GM04504 (cell line): ENCODE measurements at places on chromosomes 6 and 20.

- no peak for DNase-seq
Measured at GRCh38 chr6:104632588-104632987, 227.1 kb downstream of the HACE1 start.

GRCh38 chr6:161244725-161245124 lies 29.1 kb downstream of the AGPAT4 start:
- no peak for DNase-seq

DNA sequence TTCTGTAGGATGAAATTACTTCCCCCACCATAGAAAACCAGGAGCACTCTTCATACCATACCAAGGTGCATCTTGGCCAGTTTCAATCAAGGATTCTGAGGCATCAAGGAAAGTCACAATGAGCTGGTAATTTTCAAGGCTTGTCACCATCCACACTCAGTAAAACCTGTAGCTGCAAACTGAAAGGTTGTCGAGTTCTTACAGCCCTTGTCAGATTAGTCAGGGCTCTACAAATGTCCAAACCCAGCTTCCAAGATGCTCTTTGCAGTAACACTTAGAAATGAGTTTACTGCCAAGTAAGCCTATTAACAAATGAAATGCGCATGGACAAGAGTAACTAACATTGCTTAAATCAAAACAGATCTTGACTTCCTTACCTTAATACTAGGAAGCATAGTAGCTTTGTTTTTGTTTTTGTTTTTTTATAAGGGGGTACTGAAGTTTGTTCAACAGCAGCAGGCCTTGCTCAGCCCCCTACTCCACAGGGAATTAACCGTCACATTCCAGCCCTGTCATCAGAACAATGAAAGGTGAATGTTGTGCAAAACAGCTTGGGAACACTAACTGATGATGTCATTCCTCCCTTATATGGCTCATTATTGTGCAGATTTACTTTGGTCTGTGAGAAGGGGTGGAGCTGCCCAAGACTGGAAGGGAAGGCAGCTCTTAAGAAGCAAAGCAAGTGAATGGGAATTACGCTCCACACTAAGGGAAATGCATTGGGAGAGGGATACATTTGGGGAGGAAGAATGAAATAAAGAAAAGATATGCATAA lies 49.9 kb upstream of the TMEM30A start:
- peak; percentile 32 for DNase-seq

DNA sequence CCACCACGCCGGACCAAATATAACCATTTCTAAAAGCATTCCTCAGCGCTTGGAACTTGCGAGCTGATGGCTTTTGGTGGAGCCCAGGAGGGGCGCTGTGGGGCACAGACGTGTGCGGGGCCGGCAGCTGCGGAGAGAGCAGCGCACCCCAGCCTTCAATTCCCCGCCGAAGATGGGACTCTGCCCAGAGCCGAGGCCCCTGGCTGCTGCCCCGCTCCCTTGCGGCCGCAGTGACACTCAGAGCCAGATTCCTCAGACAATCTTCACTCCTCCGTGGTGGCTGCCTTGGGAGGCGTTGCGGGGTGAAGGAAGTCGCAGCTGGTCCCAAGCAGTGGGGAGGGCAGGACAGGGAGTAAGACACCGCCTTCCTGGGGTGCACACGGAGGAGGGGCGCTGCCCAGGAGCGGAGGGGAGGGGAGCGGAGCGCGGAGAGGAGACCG lies 87.7 kb downstream of the TMEM242 start:
- DNase-seq: no peak

GRCh38 chr6:154757352-154758050 lies 24.3 kb downstream of the SCAF8 start:
- DNase-seq: no peak

DNA sequence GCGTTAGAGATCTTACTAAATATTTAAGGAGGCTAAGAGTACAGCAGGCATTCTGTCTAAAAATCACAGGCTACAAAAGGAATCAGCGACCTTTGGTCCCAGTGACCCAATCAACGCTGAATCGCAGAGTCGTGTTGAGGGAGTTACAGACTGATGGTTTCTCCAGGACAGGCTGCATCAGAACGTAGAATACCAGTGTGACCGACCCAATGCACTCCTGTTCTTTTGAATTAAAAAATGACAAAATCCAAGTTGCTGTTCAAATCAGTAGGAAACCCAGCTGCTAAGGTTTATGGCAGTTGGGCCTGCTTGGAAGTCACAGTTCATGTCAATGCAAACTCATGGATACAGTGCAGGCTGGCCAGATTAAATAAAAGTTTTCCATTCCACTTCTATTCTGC lies 155.8 kb upstream of the AFDN start:
- DNase-seq: no peak

DNA sequence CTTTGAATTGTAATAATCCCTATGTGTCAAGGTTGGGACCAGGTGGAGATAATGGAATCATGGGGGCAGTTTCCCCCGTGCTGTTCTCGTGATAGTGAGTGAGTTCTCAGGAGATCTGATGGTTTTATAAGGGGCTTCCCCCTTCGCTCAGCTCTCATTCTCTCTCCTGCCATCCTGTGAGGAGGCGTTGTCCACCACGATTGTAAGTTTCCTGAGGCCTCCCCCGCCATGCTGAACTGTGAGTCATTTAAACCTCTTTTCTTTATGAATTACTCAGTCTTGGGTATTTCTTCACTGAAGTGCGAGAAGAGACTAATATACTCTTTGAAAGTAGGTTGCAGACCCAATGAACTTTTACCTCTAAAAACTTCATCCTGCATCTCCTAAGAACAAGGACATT lies 39.2 kb upstream of the KCNG1 start:
- no peak for DNase-seq

GRCh38 chr6:139271056-139271455 lies 20.7 kb downstream of the TXLNB start:
- no peak for DNase-seq

DNA sequence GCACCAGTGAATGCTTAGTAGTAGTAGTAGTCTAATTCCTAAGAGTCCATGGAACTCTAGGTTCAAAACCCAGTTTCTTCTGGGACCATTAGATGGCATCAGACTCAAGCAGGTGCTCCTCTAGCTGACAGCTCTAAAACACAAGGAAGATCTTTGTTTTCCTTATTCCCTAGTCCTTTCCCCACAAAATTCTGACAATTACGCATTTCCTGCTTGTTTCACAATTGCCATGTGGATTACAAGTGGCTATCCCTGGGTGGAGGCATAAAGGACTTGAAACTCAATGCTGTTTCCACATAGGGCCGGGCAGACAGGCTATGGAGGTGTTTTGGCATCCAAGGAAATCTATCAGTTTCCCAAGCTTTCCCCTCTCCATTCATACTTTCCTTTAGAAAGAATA lies 9.2 kb upstream of the HLA-DOB start:
- DNase-seq: peak; percentile 59

DNA sequence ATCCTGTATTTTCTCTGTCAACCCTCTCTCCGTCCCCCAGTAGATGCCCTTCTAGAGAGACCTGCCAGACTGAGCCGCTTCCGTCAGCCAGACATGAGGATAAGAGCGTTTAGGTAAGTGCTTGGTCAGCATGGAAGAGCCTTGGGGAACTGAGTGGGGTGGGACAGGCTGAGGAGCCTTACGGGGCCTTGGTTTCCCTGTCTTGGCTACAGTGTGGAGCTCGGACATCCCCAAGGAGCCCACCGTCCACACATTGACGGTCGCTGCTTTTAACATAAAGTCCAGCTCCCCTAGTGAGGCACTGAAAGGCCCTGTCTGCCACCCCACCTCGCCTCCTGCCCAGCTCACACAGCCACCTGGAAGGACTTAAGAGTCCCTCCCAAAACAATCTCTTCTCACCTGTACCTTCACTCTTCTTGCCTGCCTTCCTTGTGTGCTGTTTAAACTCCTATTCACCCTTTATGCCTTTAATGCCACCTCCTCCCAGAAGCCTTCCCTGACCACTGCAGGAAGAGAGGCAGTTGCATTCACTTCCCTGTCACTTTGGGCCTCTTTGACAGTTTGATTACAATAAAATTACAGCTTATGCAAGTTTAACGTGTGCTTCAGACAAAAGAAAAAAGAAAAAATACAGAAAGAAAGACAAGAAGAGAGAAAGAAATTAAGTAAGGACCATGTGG lies 42.3 kb downstream of the PDYN start:
- DNase-seq: no peak

DNA sequence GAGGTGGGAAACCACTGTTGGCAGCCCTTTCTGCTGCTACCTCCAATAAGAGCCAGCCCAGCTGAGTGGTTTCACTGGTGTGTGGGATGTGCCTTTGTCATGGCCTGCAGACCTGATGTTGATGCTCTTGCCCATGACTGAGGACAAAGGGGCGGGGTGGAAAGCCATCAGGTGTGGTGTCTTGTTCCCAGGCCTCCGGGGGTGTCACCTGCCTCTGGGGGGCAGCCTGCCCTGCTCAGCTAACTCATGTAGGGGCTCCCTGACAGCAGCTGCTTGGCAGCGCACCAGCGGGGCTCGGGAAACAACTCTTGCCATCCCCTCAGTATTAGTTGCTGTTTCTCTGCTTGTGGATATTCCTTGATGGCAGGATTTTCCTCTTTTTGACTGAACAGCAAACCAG lies 91.3 kb downstream of the LYRM2 start:
- no peak for DNase-seq

DNA sequence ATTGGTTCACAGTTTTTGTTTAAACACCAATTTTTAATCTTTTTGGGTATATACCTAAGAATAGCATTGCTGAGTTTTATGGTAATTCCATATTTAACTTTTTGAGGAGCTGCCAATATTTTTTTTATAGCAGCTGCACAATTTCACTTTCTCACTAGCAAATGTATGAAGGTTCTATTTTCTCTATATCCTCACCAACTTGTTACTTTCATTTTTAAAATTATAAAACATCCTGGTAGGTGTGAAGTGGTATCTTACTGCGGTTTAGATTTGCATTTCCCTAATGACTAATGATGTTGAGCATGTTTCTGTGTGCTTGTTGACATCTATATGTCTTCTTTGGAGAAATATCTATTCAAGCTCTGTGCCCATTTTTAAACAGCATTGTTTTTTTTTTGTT lies 452.1 kb downstream of the GRIK2 start:
- DNase-seq: no peak

GRCh38 chr20:57027777-57028176 lies 238.7 kb downstream of the BMP7 start:
- no peak for DNase-seq

DNA sequence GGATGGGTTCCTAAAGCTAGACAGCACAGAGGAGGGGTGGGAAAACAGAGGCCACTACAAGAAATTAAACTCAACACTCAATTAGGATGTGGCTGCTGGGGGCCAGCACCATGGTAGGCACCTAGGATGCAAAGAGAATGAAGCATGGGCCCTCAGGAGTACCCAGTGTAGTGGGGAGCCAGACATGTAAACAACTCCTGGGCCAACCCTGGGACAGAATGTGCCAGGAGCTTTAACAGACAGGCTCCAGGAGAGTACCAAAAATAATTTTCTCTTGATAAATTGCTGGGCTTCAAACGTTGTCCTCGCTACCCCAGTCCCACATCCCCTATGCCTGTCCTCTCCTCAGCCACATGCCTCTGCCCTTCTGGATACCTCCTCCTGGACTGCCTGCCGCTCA lies 1.7 kb downstream of the TMEM151B start:
- no peak for DNase-seq

DNA sequence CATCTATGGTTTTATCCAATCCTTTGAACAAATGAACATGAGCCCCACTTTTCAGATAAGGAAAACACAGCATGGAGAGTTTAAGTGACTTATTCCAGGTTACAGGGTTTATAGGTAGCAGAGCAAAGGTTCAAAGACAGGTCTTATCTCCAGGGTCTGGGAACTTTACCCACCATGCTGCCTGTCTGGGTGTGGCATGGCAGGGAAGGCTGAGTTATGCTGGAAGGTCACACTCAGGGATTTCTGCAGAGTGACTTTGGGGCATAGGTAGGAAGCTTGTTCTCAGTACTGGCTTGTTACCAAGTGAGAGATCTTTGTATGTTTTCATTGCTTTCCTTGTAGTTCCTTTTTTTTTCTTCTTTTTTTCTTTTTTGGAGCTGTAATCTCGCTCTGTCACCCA lies 1.8 kb downstream of the ZNF831 start:
- no peak for DNase-seq

DNA sequence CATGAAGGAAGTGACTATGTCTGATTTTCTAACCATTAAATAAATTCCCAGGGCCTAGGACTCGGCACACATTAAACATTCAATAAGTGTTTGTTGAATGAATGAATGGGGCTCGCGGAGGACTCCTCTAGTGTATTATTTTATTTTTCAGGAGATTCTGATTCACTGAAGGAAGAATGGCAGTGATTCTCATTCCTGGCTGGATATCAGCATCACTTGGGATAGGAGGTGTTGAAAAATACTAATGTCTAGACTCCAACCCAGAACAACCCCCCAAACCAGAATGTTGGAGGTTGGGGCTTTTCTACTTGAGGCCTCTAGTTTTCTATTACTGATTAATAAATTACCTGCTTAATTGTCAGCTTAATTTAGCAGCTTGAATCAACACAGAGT lies 195.4 kb downstream of the BTBD3 start:
- DNase-seq: no peak
